Left lung (tissue), 14 donors: ENCODE measurements at places on chromosomes 5 and 9. TPM values are rescaled to one million over a fixed set of nuclear protein-coding genes. Genes with fewer than 3 reads are reported as not detected.

DNA sequence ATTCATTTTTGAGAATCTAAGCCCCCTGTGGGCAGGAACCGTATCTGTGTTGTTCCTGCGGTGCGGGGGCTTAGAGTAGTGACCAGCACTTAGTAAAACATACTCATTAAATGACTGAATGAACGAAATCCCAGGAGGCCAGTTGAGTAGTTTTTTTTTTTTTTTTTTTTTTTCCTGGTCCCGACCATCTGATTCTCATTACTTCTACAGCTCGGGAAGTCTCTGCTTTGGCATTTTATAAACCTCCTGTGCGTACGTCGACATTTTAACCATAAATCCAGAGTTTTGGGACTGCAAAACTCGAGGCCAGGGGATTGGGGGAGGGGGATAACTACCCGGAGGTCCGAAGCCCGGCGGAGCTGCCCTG is 31.5 kb upstream of the SPRY4 start:
- H3K27ac ChIP-seq: peak overlapping the region; percentile 97
- H3K4me1 ChIP-seq: peaks cover 36% of the 10 kb centered on the region
- peak overlapping the region; percentile 42 for H3K4me3 ChIP-seq
- H3K36me3 ChIP-seq: no peaks in the 10 kb centered on the region
- no peaks in the 10 kb centered on the region for H3K27me3 ChIP-seq

DNA sequence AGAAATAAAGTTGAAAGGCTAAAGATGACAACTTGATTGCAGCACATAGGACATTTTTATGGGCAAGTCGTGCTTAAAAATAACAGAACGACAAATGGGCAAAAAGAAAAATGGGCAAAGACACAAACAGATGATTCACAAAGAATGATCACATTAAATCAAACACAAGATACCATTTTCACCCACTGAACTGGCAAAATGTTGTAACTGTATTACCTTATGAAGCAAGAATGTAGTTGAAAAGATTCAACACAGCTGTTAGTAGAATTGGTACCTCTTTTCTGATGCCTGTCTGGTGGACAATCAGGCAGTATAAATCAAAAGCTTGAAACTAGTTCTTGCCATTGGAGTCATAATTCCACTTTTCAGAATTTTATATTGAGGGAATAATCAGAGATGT is 81.0 kb upstream of the PALM2AKAP2 start:
- H3K27me3 ChIP-seq: no peaks in the 10 kb centered on the region
- DNase-seq: no peak

ZNF879 gene
- polyA plus RNA-seq: 4.6 TPM

GGTA1 gene
- 7.3 TPM for polyA plus RNA-seq

GRCh38 chr5:31703757-31704156 is 64.8 kb downstream of the PDZD2 start:
- no peaks in the 10 kb centered on the region for H3K36me3 ChIP-seq
- no peak overlapping the region for H3K27ac ChIP-seq
- no peak for DNase-seq
- no peaks in the 10 kb centered on the region for H3K4me1 ChIP-seq

DNA sequence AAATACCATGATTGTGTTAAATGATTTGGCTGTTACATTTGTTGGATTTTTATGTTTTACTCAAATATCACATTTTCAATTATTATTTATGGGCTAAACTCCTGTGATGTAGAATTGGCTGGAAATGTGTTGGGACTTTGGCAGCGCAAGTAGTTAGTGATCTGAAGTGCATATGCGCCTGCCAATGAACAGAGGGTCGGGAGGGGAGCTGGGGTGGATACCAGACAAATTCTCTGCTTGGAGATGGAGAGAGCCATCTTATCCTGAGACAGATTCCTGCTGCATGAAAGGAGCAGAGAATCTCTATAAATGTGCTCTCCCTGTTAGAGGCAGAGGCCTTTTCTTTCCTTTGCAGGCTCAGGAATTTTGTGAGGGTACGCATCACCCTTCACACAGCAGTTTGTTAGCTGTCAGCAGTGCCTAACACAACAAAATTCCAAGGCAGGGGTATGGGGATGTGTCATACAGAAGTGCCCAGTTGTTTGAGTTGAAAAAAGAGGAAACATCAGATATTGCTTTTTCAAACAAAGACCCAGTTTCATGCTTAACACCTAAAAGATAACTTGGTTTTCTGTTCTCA is 489.1 kb downstream of the CSNK1G3 start:
- H3K4me3 ChIP-seq: no peak overlapping the region
- H3K4me1 ChIP-seq: no peaks in the 10 kb centered on the region
- H3K27ac ChIP-seq: no peak overlapping the region
- H3K36me3 ChIP-seq: no peaks in the 10 kb centered on the region

DNA sequence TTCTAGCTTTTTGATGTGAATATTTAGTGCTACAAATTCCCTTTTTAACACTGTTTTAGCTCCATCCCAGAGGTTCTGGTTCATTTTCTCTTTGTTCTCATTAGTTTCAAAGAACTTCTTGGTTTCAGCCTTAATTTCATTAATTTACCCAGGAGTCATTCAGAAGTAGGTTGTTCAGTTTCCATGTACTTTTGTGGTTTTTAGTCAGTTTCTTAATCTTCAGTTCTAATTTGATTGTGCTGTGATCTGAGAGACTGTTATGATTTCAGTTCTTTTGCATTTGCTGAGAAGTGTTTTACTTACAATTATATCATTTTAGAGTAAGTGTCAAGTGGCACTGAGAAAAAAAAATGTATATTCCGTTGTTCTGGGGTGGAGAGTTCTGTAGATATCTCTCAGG is 240.1 kb upstream of the RASA1 start:
- H3K4me1 ChIP-seq: no peaks in the 10 kb centered on the region
- DNase-seq: no peak
- H3K27ac ChIP-seq: no peak overlapping the region
- H3K4me3 ChIP-seq: no peak overlapping the region
- no peaks in the 10 kb centered on the region for H3K36me3 ChIP-seq

DNA sequence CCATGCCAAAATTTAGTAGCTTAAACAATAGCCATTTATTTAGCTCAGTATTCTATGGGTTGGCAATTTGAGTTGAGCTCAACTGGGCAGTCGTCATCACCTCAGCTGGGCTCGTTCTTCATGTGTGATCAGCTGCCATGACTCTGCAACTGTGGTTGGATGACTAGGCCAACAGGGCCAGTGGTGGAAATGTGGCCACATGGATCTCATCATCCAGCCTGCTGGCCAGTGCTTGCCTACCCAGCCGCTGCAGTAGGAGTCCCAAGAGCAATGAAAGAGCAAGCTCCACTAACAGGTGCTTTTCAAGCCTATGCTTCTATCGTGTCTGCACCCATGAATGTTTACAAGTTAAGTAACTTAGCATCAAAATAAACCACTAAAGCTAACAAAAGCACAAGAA is 158.0 kb downstream of the ATPSCKMT start:
- no peaks in the 10 kb centered on the region for H3K27me3 ChIP-seq
- no peak overlapping the region for H3K4me3 ChIP-seq
- no peaks in the 10 kb centered on the region for H3K4me1 ChIP-seq
- H3K36me3 ChIP-seq: no peaks in the 10 kb centered on the region

C9orf153 gene
- 0.57 TPM for polyA plus RNA-seq

SPATA9 gene
- 0.91 TPM for polyA plus RNA-seq

GRCh38 chr5:142403583-142403982 is 78.8 kb upstream of the SPRY4 start:
- H3K4me3 ChIP-seq: no peak overlapping the region
- peak overlapping the region; percentile 41 for H3K27ac ChIP-seq
- DNase-seq: no peak
- no peaks in the 10 kb centered on the region for H3K27me3 ChIP-seq
- H3K4me1 ChIP-seq: no peaks in the 10 kb centered on the region
- H3K36me3 ChIP-seq: no peaks in the 10 kb centered on the region

- H3K36me3 ChIP-seq: no peaks in the 10 kb centered on the region
- DNase-seq: no peak
- no peak overlapping the region for H3K27ac ChIP-seq
- no peak overlapping the region for H3K4me3 ChIP-seq
Measured at GRCh38 chr5:135242021-135242865, 156.8 kb downstream of the MACROH2A1 start.

DNA sequence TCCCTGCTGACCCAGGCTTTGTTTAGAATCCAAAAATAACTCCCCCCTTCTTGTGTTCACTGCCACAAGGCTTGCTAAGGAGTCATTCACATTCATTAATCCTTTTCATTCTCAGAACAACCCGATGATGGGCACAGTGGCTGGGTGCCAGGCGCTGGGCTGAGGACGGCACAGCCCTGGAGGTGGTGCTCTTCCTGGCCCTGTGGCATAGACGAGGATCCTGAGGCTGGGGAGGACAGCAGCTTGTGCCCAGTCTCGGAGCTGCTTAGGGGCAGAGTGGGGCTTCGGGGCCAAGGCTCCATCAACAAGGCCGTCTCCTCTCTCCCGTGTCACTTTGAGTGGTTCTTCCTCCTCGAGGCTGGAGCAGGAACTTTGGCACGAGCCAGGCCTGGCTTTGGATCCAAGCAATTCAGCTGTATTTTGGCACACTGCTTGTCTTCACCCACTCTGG is 166.7 kb downstream of the TTLL11 start:
- H3K4me1 ChIP-seq: no peaks in the 10 kb centered on the region
- peaks cover 5% of the 10 kb centered on the region for H3K36me3 ChIP-seq
- DNase-seq: no peak
- no peaks in the 10 kb centered on the region for H3K27me3 ChIP-seq
- no peak overlapping the region for H3K27ac ChIP-seq

GRCh38 chr5:56817263-56818014 is 2.1 kb downstream of the MAP3K1 start:
- no peaks in the 10 kb centered on the region for H3K27me3 ChIP-seq
- no peaks in the 10 kb centered on the region for H3K36me3 ChIP-seq
- peaks cover 59% of the 10 kb centered on the region for H3K4me1 ChIP-seq

CARD6 gene
- 6.7 TPM for polyA plus RNA-seq

DNA sequence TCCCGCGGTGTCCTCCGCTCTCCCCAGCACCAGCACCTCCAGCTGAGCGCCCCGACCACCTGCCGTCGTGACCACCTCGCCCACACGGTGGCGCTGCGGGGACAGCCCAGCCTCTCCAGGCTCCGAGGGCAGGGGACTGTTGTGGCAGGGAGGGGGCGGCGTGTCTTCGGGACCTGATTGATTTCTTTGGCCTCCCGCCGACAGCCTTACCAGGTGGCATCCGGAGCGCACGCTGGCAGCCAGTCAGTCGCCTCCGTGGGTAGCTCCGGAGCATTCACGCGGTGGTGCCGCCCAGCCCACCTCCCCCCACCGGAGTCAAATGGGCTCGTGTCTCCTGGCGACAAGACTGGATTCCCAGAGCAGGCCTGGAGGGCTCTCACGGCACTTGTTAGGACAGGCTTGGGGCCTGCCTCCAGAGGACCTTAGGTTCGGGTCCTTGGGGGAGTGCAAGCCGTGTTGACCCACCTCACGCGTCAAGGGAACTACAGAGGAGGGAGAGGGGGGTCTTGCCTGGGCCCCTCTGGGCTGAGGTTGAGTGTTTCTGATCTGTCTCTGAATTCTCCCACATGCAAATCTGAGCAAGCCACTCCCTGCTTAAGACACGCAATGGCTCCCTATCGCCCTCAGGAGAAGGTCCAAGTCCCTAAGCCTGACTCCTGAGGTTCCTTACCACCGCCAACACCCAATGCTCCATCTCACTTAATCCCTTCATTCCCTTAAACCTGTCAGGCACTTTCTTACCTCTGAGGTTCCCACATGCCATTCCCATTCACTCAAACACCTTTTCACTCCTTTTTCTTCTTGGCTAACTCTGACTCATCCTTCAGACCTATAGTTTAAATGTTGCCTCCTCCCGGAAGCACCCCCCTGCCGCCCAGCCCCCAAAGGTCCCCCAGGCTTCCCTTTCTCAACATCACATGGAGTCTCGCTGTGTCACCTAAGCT is 51.2 kb upstream of the GGTA1 start:
- H3K4me3 ChIP-seq: peak overlapping the region; percentile 22
- H3K36me3 ChIP-seq: no peaks in the 10 kb centered on the region
- peak; percentile 83 for DNase-seq
- peaks cover 17% of the 10 kb centered on the region for H3K4me1 ChIP-seq
- H3K27me3 ChIP-seq: no peaks in the 10 kb centered on the region

MED22 gene
- polyA plus RNA-seq: 23.2 TPM

DNA sequence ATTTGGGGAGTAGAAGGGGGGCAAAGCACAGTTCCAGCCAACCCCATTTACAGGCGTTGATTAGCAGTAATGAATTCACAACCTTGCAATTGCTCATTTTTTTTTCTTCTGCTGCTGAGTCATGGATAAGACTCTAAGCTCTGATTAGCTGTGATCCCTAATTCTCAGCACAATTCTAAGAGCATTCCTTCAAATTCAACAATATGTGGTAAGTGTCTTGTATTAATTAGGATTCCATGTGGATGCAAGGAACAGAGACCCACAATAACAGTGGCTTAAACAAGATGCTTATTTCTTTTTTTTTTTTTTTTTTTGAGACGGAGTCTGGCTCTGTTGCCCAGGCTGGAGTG is 133.4 kb downstream of the PALM2AKAP2 start:
- peaks cover 32% of the 10 kb centered on the region for H3K4me1 ChIP-seq
- peak overlapping the region; percentile 67 for H3K27ac ChIP-seq
- H3K4me3 ChIP-seq: no peak overlapping the region
- no peaks in the 10 kb centered on the region for H3K27me3 ChIP-seq
- DNase-seq: no peak
- H3K36me3 ChIP-seq: no peaks in the 10 kb centered on the region

- no peak for DNase-seq
- H3K27ac ChIP-seq: no peak overlapping the region
- no peaks in the 10 kb centered on the region for H3K27me3 ChIP-seq
- no peak overlapping the region for H3K4me3 ChIP-seq
- H3K4me1 ChIP-seq: no peaks in the 10 kb centered on the region
Measured at GRCh38 chr9:9730174-9730573, 882.6 kb downstream of the PTPRD start.

DNA sequence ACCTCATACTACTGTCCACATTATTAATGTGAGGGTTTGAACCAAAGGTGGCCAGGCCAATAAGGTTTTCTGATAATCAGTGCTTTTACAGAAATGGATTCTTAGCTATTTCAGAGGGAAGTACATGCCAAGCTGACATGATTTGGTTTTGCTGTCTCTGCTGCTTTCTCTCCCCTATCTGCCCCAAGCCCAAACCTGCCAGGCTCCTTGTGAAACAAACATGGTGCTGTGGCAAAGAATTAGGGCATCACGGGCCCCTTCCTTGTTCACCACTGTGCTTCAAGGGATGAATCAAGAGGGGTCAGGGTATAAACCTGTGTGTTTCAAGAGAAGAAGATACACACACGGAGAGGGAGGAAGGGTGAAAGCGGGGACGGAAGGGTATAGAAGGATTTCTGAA is 41.3 kb upstream of the SMU1 start:
- no peak overlapping the region for H3K4me3 ChIP-seq
- H3K4me1 ChIP-seq: peaks cover 22% of the 10 kb centered on the region
- DNase-seq: no peak
- H3K27ac ChIP-seq: peak overlapping the region; percentile 30
- H3K36me3 ChIP-seq: peaks cover 87% of the 10 kb centered on the region

DNA sequence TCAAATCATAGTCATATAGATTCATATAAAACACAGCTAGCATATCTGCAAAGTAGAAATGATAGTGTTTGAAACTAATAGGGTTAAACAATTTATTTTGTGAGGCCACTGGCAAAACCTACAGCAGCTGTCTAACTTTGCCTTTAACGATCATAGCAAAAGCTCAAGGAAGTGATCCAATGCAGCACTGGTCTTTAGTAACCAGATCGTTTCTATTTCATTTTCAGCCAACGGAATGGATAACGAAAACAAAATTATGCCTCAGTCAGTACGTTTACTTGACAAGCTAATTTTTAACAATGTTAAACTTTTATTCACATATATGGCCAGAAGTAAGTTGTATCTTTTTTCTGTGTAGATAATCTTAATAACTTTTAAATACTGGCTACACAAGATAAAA is 17.7 kb downstream of the MLLT3 start:
- peaks cover 45% of the 10 kb centered on the region for H3K4me1 ChIP-seq
- DNase-seq: no peak
- H3K27me3 ChIP-seq: no peaks in the 10 kb centered on the region
- peak overlapping the region; percentile 1 for H3K4me3 ChIP-seq
- peak overlapping the region; percentile 14 for H3K27ac ChIP-seq

GRCh38 chr5:103526164-103526915 is 36.2 kb downstream of the NUDT12 start:
- no peaks in the 10 kb centered on the region for H3K27me3 ChIP-seq
- H3K4me3 ChIP-seq: no peak overlapping the region
- no peaks in the 10 kb centered on the region for H3K36me3 ChIP-seq
- H3K4me1 ChIP-seq: no peaks in the 10 kb centered on the region
